ENCODE measurements at places on chromosomes 16 and 17.

- no peak for DNase-seq
Observed at GRCh38 chr17:17921192-17922069, 50.8 kb downstream of the TOM1L2 start.

- no peak for DNase-seq
Observed at GRCh38 chr17:13584701-13585080, 17.0 kb downstream of the HS3ST3A1 start.

- no peak for DNase-seq
Observed at GRCh38 chr16:77657016-77657415, 65.3 kb upstream of the NUDT7 start.

DNA sequence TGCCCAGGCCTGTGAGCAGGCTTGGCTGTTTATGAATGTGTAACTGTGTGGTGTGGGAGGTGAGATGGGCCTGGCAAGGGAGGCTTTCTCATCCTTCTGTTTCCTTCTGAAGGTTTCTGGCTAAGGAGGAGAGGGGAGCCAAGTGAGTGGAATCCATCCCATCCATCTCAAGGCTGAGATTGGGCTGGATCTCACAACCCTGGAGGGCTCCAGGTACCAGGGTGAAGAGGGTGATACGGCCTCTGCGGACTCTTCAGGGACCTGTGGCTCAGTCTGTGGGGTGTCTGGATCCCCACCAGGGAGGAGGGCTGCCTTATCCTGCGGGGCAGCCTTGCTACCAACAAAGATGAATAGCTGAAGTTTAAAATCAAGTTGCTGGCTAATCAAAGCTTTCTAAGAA is 7.0 kb downstream of the ZNF629 start:
- DNase-seq = no peak

- no peak for DNase-seq
Observed at GRCh38 chr16:82741073-82741615, 114.4 kb downstream of the CDH13 start.

- DNase-seq = no peak
Observed at GRCh38 chr16:55700067-55700466, 44.3 kb downstream of the SLC6A2 start.

GRCh38 chr16:67945392-67945933 is 1.5 kb upstream of the LCAT start:
- no peak for DNase-seq

- DNase-seq = no peak
Observed at GRCh38 chr17:15946611-15947120, 1.7 kb downstream of the ADORA2B start.

GRCh38 chr16:57149391-57149790 is 36.4 kb downstream of the PSME3IP1 start:
- no peak for DNase-seq

DNA sequence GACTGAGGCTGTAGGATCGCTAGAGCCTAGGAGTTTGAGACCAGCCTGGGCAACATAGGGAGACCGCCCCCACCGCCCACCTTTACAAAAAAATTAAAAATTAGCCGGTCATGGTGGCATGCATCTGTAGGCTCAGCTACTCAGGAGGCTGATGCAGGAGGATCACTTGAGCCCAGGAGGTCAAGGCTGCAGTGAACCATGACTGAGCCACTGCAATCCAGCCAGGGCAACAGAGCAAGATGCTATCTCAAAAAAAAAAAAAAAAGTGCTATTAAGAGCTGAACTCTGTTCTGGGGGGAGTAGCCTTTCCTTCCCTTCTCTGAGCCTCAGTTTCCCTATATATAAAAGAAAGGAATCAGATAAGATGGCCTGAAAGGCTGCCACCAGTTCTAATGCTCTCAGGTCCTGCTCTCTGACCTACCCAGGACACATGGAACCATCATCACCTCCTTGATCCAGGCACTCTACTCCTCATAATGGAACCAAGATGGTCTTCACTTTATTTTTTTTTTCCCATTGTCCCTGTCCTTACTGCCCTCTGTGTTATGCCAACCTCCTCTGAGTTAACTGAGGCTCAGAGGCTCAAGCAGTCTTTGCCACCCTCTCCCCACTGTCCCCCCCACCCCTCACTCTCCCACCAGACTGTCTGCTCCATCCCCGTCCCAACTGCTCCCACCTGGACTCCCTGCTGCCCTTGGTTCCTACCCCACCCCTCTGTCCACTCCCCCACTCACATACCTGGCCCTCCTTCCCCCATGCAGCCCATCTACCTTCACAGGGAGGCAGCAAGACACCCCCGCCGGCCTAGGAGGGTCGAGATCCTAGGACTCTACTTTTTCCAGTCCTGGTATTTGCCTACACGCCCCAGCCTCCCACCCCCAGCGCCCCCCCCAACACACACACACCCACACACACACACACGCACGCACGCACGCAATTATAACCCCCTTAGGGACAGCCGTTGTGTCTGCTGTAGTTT is 23.8 kb upstream of the EIF1 start:
- no peak for DNase-seq

GRCh38 chr16:1068451-1068850 is 4.1 kb upstream of the SSTR5 start:
- DNase-seq = no peak

DNA sequence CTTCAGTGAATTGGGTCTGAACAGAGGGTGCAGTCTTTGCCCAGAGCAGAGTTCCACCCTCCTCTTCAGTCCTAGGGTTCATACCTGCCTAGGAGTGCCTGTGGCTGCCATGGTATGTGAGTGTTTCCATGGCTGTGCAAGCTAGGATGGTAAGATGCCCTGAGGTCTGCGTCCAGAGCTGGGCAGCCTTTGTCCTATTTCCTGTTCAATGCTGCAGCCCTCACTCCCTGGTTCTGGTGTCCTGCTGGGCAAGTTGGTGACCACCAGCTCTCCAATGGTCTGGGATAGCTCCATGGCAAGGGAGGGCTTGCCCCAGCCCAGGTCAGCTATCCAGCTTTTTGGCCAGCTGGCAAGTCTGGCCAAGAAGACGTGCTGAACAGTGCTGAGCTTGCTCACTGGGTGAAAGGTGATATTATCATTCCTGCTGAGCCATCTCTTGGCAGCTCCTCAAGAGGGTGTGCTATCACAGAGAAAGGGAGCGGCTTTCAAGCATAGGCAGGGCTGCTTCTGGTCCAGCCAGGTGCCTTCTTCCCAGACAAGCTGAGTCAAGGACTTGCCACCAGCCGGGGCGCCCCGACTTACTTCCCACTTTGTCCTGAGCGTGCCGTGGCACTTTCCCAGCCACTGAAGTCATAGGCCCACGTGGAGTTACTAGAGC is 13.0 kb upstream of the NFATC3 start:
- DNase-seq = no peak

DNA sequence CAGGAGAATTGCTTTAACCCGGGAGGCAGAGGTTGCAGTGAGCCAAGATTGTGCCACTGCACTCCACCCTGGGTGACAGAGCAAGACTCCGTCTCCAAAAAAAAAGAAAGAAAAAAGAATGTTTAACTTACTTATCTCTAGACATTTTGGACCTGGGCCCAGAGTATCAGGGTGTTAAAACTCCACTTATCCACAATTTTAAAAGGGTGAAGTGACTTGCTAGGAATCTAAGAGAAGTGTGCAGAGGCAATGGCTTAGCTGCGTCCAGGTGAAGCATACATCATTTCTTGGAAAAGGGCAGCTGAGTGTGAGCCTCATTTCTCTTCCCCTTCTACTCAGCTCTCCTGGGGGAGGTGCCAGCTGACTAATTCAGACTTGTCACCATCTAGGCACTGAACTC is 25.1 kb downstream of the ALDH3A2 start:
- no peak for DNase-seq

GRCh38 chr16:68382296-68382718 is 66.0 kb downstream of the SMPD3 start:
- DNase-seq = no peak

GRCh38 chr16:81482329-81483063 is 37.9 kb downstream of the CMIP start:
- DNase-seq = no peak

DNA sequence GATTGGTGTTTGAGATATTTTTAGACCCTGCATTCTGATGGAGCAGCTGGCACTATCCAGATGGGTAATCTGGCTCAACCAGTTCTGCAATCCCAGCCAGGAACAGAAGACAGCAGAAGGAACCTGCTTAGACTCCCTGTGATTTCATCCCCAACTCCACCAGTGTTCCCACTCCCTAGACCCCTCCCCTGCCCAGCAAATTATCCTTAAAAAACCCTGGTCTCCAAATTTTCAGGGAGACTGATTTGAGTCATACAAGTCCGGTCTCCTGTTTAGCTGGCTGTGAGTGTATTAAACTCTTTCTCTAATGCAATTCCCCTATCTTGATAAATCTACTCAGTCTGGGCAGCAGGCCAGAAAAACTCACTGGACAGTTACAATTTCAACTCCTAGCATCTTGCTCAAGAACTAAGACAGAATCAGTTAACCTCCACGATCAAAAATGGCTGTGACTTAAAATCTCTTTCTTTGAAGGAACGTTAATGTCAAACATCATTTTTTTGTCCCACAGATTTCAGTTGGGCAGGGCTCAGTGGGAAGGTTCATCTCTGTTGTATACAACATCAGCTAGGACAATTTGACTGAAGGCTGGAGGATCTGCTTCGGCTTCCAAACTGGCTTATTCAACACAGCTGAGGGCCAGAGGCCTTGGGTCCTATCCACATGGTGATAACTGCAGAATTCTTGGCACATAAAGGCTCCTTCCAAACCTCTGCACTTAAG is 4.9 kb upstream of the RBL2 start:
- no peak for DNase-seq

Measured in stimulated activated CD8-positive, alpha-beta memory T cell treated with anti-CD3 and anti-CD28 coated beads, Interleukin-4, amount 100 ng/mL, for 1 hour (primary cell).